ENCODE measurements at places on chromosomes 16 and 17.

DNA sequence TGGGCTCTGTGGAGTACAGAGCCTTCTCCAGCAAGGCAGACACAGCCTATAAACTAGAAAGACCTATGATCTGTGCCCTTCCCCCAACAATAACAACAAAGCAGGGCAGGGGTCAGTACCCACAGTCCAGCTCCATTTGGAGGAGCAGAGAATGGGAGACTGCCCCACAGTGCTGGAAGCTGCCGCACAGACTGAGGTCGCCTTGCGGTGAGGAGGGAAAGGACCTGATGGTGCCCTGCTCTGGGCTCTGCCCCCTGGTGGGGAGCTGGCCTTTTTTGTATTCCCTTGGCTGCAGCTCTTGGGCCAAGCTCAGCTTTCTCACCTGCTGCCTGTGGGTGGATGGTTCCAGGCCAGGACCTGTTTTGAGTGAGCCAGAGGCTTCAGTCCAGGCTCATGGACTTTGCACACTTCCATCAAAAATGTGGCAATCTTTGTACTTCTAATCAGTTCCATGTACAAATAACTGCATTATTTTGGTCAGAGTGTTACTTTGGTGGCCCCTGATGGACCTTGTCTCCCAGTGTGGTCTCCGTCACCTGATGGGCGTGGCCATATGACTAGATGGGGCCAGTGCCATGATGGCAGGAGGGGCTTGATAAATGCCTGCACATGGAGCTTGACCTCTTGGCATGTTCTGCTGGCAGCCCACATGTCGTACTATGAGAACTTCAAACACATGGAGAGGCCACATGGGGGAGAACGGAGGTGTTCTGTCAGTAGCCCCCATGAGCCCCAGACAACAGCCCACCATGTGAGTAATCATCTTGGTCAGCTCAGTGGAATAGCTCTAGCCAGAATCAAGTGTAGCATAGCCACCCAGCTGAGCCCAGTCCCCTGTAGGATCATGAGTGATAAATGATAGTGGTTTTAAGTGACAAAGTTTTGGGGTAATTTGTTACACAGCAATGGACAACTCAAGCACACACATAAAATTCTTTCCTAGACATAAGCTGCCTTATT lies 24.2 kb downstream of the B9D1 start:
- DNase-seq, result peak; percentile 29

DNA sequence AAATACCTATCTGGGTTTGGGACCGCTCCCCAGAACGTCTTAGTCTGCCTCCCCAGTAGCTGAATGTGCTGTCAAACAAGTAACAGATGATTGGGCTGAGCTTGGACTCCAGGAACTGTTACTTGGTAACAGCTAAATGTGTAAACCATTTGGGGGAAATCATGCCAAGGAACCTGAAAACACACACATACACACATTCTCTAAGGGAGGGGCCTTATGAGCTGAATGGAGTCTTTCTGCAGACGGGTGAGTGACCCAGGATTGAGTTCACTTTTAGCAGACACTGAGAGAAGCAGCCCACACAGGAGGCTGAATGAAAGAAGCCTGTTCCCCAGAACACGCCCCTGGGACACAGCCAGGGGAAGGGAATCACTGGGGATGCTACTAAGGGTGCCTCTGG lies 1.6 kb downstream of the ACLY start:
- no peak for DNase-seq

DNA sequence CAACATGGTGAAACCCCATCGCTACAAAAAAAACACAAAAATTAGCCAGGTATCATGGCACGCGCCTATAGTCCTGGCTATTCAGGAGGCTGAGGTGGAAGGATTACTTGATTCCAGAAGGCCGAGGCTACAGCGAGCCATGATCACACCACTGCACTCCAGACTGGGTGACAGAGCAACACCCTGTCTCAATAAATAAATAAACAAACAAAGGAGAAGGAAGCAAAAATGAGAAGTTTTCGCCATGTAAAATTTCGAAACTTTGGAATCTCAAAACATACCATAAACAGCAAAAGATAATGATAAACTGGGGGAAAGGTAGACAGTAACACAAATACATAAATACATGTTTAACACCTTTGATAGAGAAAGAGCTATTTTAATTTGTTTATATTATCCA lies 130.9 kb downstream of the ZFHX3 start:
- no peak for DNase-seq

DNA sequence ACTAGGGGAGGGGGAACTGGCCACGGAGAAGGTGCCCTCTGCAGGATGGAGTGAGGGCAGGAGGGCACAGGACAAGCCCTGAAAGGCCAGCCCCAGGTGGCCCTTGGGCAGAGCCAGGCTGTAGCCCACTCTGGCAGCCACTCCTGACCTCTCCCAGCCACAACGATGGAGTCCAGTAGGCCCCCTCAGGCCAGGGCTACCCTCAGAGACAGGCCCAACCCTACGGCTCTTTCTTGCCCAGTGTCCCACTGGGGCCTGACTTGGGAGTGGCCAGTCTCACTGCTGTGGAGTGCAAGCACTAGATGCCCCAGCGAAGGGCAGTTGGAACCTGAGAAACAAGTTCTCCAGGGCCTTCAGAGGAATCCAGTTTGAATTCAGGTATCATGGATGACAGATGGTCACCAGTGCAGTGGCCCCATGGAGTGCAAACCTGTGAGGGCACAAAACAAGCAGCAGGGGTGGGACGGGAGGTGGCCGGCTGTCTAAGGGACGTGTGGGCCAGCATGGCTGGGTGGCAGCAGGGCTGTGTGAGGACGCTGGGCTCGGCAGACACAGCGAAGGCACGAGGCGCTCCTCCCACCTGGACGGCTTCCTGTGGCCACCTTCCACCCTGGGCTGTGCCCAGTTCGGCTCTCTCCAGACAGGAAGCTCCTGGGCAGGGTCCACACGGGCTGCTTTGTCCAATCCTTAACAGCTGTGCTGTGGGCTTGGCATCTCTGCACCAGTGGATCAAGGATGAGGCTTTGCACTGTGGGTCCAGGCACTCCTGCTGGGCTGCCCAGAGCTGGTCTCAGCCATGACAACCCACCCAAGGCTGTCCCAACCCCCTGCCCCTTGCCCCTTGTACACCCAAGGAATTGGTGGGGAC lies 72.1 kb downstream of the AMFR start:
- no peak for DNase-seq

DNA sequence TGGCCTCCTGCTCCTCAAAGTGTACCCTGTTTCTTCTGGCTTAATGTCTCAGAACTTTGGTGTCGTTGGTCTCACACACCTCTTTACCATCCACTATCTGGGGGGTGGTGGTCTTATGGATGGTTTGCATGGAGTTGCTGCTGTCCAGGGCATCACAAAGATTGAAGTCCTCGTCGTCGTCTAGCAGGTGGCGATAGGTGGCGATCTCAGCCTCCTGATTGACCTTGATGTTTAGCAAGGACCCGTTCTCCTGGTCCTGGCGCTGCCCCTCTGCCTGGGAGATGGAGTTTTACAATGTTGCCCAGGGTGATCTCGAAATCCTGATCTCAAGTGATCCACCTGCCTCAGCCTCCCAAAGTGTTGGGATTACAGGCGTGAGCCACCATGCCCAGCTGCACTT lies 31.1 kb upstream of the HELZ start:
- no peak for DNase-seq

DNA sequence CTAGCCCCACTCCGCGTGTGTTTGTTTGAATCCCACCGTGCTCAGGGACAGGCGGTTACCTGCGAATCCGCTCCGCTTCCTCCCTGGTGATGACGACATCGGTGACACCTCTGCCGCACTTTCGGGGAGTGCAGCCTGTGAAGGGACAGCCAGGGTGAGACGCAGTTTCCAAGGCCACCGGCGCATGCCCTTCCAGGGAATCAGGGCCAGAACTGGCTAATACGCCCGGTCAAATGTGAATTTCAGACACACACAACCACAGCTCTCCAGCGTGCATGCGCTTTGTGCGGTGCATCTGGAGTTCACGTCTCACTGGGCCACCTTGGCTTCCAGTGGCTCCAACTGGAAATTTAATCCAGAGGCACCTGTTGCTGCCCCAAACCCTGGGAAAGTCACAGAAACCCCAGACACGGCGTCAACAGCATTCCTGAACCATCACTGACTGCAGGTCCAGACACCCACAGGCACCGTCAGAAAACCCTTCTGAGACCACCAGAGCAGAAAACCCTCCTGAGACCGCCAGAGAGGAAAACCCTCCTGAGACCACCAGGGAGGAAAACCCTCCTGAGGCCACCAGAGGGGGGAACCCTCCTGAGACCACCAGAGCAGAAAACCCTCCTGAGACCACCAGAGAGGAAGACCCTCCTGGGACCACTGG lies 6.6 kb upstream of the HEXD start:
- no peak for DNase-seq

DNA sequence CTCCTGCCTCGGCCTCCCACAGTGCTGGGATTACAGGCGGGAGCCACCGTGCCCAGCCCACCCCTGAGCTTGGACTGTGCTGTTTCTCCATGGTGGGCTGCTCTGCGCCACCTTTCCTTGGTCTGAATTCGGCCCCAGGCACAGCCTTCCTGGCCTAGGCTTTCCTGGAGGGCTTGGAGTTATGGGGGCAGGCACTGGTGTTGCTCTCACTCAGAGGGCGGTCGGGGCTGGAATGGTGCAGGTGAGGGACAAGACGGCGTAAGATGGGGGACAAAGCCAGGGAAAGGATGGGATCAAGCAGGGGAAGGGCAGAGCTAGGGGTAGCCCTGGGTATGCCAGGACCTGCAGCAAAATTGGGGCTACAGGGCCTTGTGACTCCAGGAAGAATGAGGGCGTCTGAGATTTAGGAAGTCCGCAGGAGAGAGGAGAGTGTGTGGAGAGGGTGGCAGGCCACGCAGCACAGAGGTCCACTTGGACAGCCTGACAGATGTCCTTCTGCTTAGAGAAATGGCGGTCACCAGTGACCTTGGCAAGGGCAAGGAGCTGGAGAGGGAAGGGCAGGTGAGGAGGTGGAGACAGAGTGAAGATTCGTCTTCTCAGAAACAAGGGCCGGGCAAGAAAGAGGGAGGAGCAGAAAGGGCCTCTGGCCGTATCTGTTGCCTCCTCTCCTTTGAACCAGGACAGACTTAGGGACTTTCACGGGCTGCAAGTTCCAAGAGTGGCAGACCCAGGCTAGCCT lies 1.6 kb upstream of the ATP6V0C start:
- no peak for DNase-seq

GRCh38 chr16:56193951-56194726 lies 2.9 kb downstream of the GNAO1 start:
- peak; percentile 70 for DNase-seq

- no peak for DNase-seq
Measured at GRCh38 chr17:17669580-17670235, 11.6 kb upstream of the RAI1 start.

- DNase-seq, result no peak
Measured at GRCh38 chr17:40418428-40418706, 671 bp upstream of the TOP2A start.

DNA sequence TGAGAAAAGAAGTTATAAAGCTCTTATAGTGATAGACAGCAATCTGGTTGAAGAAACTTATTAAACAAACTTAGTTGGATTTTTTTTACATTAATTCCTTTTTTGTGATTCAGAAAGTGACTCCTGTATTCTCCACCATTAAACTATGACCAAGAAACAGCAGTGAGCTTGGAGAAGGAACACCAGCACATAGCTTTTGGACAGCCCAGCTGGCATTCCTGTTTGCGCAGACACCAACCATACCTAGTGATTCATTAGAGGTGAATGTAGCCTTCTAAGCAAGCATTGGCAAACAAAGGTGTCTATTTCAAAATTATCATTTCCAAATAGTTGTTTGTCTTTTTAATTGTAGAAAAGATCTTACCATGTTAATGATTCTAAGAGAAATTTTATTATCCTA lies 94.4 kb downstream of the STXBP4 start:
- no peak for DNase-seq

- no peak for DNase-seq
Measured at GRCh38 chr16:68422396-68422960, 25.8 kb downstream of the SMPD3 start.

DNA sequence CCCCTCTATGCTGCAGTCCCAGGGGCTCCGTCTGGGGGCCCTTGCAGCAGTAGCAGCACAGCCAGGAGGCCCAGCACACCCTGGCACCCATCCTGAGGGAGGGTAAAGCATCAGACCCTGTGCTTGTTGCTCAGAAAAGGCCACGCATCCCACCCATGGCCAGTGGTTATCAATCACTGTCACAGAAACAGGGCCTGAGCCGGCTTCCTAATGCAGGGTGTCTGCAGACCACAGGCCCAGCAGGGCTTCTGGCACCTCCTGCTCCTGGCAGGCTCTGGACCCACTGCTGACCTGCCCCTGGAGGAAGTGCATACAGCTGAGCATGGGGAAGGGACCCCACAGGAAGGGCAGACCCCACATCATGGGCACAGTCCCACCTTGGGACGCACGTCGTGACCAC lies 26.9 kb upstream of the CDH15 start:
- no peak for DNase-seq

DNA sequence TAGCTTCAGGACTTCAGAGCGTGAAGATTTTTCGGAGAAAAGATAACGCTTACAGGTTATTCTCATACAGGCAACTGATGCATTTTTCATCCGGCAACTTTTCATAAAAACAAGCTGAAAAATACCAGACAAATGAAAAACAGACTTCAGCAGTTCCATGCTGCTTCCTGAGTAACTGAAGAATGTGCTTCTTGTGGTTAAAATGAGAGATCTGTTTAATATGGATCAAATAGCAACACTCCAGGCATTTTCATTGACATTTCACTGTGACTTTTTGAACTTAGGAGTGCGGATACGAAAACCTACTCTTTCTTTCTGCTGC lies 705 bp upstream of the PITPNC1 start:
- DNase-seq, result no peak

GRCh38 chr17:44909681-44910144 lies 5.6 kb downstream of the GFAP start:
- no peak for DNase-seq

DNA sequence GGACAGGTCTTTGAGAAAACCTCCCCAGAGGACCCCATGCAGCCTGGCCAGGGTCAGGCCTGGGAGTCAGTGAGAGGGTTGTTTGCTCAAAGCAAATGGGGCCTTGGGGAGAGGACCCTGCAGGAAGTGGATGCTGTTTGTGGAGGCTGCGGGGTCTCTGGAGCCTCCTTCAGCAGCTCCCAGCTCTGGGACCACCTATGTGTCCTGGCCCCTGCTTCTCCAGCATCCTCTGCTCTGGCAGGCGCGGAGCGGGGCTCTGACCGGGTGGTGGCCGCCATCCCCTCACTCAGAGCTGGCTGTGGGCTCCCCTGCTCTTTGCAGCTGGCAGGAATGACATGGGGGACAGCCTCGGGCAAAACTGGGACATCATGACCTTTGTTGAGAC lies 29.8 kb upstream of the CIBAR2 start:
- no peak for DNase-seq

- DNase-seq, result no peak
Measured at GRCh38 chr17:76382351-76382802, 2.0 kb upstream of the SPHK1 start.
